Amniotic stem cell (primary cell): ENCODE measurements at places on chromosomes 1 and 21.

- no peak for DNase-seq
Measured at GRCh38 chr1:202278751-202279150, 63.0 kb downstream of the UBE2T start.

DNA sequence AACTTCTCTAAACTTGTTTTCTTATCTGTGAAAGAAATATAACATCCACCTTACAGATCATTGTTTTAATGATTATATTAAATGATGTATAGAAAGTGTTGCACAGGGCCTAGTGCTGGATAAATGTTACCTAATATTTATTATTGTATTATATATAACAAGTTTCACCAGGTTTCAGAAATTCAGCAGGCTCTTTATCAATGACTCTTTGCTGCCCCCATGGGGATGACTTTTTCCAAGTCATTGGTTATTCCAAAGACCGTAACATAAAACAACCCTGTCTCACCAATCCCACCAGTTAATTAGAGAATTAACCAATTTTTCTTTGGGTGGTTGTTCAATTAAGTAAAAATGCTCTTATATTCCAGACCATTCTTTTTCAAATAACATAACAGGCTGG lies 7.3 kb upstream of the DEDD start:
- DNase-seq: no peak

GRCh38 chr1:240709676-240710075 lies 97.7 kb upstream of the GREM2 start:
- no peak for DNase-seq

GRCh38 chr1:48203287-48203900 lies 19.1 kb upstream of the SLC5A9 start:
- peak; percentile 11 for DNase-seq

DNA sequence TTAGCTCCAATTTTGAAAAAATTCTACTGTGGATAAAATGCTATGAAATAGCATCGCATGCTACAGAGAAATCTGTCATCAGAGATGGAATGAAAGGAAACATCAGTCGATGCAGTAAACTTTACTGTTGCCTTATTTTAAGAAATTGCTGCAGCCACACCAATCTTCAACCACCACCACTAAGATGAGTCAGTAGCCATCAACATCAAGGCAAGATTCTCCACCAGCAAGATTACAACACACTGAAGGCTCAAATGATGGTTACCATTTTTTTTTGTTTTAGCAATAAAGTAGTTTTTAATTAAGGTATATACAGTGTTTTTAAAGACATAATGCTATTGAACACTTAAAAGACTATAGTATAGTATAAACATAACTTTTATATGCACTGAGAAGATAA lies 95.6 kb upstream of the JUN start:
- DNase-seq: no peak

DNA sequence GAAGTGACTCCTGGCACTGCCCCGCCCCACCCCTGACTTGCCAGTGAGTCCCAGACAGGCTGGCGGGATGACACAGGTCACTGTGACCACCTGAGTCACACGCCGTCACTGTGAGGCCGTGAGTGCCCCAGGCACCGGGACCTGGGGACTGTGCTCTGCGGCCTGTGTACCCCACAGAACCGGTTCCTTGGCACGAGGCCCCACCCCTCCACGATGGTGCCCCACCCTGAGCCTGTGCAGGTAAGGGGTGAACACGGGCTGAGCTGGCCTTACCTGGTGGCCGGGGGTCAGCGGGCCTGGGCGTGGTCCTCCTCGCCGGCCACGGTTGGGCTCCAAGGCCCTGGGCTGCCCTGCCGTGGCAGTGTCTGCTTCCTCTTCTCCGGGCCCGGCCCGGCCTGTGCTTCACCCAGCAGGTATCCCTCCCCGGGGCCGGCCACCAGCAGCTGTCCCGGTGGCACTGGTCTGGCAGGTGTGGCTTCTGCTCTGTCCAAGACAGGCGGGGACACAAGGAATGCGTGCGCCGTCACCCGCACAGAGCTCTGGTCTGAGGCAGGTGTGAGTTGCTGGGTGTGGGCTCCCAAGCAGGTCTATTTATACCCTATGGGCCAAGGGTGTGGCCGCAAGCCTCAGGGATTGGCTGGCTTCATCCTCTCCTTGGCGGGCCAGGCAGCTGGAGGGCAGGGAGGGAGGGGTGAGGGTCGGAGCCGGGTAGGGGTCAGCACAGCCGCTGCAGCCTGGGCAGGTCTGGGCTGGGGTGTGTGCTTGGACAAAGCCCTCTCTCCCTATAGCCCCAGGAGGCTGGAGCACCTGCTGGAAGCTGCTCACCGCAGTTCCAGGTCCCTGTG lies at the start of gene RNF223:
RNF223 (minus strand) TSS at position 564 of the 845 bp plus-strand sequence. CDS start 1,740 bp downstream, outside the sequence.
- DNase-seq: no peak

DNA sequence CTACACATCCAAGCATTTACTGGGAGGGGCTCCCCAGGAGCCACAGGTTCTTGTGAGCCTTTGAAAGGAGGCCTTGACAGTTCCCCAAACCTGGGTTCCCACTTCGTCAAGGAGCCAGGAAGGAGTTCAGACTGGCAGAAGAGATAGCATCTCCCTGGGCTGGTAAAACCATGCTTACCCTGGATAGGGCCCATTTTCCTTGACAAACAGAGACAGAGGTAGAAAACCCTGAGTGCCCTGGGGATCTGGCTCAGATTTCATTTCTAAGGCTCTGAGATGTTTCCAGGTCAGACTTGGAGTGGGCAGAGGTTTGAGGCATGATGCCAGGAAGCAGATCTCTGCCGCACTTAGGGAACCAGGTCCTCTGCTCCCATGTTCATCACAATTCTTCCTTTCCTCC lies 2.7 kb downstream of the ETNK2 start:
- no peak for DNase-seq

- no peak for DNase-seq
Measured at GRCh38 chr1:226983247-226983991, 43.3 kb downstream of the COQ8A start.

DNA sequence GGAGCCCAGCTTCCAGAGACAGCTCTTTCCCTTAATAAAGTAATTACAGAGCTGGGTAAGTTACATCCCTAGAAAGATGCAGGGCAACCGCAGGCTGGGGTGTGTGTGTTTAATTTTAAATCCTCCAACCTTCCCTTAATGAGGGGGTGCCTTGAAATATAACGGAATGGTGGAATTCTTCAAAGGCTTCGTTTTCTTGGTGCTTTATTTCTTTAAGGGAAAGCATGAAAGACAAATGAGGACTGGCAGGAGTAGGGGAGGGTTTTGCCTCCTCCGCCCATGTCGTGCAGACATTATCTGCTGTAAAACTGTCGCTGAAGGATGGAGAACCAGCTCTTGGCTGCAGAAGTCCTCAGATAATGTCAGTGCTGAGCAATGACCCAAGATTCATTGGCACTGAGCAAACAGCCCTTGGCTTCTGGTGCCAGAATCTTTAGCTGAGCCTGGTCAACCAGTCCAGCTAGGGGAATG lies 15.5 kb downstream of the SLC6A17 start:
- DNase-seq: no peak

DNA sequence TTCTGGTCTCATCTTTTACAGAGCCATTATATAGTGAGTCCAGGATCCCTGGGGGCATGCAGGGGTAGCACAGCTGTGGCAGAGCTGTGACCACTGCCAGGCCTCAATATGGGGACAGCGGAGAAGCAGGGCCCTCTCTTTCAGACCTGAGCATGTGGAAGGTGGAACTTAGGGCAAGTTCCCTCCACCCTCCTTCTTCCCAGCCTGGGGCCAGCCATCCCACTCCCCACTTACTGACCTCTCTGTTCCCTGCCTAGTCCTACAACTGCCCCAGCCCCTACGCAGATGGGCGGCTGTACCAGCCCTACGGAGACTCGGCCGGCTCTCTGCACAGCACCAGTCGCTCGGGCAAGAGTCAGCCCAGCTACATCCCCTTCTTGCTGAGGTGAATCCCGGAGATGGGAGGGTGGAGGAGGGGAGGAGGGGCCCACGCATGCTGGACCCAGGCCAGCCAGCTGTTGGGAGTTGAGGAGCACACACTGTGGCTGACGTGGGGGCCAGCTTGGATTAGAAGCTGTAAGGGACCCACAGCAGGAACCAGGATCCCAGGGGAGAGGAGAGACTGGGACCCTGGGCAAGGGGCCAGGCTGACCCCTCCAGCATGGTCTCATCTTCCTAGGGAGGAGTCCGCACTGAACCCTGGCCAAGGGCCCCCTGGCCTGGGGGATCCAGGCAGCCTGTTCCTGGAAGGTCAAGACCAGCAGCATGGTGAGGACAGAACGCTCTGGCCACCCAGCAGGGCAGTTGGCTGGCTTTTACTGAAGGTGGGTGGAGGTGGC lies 10.7 kb downstream of the PSRC1 start:
- DNase-seq: no peak

GRCh38 chr1:23593042-23593521 lies 33.8 kb upstream of the ID3 start:
- no peak for DNase-seq

DNA sequence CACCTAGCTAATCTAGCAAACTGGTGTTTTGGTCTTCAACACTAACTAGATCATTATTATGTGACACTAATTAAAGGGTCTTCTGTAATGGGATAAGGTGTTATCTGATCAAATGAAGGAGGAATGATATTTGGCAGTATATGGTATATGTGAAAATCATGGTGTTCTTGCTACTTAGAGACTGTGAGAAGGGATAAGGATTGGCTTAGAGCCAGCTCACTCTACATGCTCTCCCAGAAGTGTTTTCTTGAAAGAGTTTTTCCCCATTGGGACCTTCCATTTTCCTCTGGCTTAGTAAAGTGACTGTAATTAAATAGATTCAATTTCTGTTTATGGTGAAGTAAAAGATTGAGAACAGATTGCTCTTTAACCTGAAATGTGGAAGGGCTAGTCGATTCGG lies 71.2 kb upstream of the RGL1 start:
- no peak for DNase-seq

- no peak for DNase-seq
Measured at GRCh38 chr1:152162792-152163463, 3.9 kb upstream of the RPTN start.

DNA sequence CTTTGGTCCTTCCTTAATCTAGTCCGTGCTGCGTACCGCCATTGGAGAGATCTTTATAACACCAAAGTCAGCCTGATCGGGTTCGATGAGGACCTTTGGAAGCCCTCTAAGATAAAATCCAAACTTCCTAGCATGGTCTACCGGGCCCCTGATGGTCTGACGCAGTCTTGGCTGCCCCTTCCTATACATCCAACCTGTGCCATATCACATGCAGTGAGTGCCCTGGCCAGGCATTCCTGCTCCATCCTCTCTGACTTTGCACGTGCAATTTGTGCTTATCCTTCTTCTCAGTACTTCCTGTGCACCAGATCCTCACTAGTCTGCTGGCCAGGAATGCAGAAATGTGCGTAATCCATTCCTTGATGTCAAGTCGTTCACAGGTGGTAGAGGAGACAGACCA lies 45.6 kb downstream of the CFAP57 start:
- no peak for DNase-seq

DNA sequence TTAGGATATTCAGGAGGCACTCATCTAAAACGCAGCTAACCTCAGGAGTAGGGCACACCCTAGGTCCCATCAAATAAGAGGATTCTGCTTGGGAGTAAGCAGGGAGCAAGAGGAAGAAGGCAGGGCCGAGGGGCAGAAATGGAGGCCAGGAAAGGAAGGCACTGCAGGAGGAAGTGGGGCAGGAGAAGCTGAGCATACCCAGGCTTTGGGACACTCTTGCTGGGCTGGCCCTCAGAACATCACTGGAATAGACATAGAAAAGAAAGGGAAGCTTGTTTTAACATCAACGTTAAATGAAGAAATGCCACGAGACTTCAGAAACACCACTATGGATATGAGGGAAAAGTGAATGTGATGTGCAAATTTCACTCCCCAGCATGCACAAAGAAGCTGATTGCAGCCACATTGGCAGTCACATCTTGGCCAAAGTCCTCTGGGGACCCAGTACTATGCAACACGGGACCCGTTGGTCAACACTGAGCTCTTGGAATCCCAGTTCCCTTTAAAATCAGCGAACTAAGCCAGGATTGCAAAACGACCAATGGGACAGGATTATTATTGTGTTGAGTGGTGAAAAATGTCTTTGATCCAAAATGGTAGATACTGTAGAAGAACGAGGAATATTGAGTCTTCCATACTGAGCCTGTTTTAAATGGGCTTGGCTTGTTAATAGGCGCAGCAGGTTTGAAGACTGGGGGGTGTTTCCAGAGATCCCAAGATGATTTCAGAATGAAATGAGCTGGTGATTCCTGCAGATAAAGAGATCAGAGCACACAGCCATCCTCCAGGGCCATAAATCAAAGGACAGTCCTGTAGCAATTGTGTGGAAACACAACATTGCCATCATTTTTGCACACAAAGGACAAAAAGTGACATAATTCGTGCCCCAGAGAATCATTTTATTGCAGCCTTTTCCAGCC lies 152.4 kb downstream of the TOMM20 start:
- no peak for DNase-seq

- DNase-seq: no peak
Measured at GRCh38 chr1:215583185-215583749, 16.2 kb downstream of the KCTD3 start.

DNA sequence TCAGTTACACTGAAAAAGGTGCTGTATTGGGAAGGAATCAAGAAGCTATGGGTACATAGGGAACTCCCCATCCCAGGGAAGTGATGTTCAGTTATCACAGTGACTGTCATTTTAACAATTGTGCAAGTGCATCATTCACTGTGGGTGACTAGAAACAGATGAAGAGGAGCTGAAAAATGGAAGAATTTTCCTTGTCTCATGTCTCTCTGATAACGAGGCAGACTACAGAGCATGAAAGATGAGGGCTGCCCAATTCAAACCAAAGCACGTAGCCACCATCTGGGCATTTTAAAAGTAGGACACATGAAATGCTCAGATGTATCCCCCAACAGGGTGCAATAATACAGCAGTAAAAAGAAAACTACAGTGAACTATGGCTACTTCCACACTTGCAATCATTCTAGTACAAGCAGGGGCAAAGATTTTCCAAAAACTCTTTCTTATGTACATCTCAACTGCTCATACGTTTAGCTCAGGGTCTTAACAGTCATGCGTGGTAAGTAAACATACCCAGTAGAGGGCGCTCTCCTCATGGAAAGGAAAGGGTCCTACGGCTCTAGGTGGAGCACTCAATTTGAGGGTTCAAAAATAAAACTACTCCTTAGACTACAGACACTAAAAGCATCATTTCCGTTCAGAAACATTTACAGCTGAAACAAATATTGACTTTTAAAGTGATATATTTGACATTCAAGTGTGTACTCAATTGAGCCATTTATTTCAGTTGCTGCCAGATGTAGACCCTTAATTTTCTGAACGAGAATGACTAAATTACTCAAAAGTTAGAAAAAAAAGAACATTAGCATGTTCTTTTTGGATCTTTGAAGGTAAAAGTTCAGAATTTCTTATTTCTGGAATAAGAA lies 143.2 kb downstream of the KCTD3 start:
- peak; percentile 23 for DNase-seq

GRCh38 chr1:16173447-16174260 lies 17.8 kb upstream of the EPHA2 start:
- peak; percentile 65 for DNase-seq

GRCh38 chr21:37405629-37406028 lies 39.1 kb downstream of the DYRK1A start:
- no peak for DNase-seq

DNA sequence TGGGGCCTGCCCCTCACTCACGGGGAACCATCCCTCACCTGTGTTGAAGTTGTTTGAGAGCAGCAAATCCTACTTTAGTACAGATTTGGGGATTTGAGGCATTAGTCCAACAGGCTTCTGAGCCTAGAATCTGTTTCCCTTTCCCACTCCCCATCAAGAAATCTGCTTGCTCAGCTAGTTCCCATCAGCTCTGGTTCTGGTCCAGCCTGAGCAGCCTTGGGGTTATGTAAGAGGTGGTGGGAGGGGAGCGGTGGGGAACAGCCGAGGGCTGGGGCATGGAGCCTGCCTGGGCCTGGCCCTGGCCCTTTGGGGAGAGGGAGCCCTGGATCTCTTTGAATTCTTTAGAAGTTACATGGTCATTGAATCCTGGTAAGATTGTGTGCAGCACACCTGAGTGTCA lies 4.1 kb downstream of the GSTM5 start:
- no peak for DNase-seq
